Stimulated activated CD8-positive, alpha-beta memory T cell treated with anti-CD3 and anti-CD28 coated beads, Interleukin-2, amount 100 ng/mL, for 1 hour (primary cell): ENCODE measurements at places on chromosomes 5 and 9.

DNA sequence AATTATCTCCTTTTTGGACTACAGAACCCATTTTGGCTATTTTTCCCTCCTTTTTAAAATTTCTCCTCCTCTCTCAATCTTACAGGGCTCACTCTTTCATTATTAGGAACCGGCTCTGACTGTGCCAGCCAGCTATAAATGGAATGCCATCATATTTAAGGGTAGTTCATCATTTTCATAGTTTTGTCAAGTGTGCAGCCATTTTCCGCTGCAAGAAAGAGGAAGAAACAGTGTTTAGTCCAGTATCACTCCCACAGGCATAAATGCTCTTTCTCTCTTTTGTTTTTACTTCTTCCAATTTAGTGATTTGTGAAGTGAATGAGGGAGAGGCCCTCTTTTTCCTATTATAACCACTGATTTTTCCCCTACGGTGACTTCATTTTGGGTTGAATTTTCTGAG lies 290.0 kb downstream of the NR3C1 start:
- no peak for DNase-seq

DNA sequence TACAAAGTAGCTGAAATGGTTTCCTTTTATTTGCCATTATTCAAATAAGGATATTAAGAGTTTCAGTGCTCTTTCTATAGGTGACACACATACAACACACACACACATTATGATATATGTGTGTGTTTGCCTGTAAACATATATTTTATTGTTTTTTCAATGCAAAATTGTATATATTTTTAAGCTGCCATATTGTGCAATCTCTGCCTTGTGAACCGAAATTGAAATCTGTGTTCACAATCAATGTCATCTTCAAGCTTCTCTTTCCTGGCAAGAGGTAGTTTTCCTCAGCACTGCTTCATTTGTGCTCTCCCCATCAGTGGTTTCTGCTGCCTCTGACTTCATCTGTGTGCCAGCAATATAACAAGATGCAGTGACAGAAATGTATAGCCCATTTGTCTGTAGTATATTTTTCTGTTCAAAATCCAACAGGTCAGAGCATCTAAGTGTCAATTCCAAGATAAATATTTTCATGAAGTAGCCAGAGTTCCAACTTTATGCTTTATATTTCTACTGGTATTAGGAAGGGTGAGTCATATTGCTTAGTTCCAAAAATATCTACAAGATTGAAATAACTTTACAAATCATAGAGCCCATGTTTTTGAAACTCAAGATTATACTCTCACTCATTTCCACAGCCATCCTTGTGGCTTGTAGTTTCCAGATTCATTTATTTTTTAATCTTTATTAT lies 1704.8 kb upstream of the CDH9 start:
- no peak for DNase-seq

- no peak for DNase-seq
Measured at GRCh38 chr5:142758062-142758795, 11.9 kb upstream of the ARHGAP26 start.

DNA sequence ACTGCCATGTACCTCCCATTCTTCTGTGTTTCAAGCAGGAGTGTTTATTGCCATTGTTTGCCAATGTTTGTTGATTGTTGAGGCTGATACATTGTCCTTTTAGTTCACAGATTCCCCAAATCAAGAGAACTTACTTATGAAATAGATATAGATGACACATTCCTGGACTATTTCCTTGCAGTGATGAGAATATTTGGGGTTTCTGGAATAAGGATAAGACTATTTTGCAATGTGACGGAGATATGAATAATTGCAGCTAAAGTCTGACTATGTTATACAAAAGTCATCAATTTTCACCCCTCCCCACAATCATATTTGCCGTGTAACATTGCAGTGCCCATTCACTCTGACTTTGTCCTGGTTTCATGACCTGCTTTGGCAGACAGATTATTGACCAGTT lies 460.8 kb downstream of the CDH10 start:
- no peak for DNase-seq

DNA sequence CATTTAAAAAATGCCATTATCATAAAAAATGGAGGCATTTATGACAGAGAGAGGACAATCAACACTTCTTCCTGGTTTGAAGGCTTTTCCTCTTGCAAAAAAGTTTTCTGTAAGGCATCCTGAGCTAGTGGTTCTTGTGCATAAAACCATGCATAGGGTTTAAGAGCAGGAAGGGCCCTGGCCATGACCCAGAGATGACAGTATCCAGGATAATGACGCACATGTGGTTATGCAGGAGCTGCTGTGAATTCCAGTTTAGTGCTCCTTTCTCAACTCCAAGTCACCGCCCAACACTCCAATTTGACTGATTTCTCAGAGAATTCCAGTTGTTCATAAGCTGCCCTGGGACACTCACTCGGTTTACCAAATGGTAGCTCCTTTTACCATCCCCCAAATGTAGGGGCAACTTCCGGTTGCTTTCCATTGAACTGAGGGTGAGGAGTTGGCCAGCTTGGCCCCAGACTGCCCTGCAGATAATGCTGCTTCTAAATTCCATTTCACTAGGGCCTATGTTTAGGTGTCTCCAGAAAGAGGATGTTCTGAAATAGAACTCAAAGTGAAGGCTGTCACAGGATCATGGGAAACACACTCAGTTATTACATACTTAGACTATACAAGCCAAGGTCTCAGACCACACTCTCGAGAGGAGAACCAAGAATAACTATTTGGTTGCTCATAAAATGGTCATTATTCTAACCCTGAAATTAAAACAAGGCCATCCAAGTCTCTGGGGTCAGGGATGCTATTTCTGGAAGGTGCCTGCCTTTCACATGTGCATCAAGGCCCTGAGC lies 179.1 kb downstream of the SLIT3 start:
- no peak for DNase-seq

DNA sequence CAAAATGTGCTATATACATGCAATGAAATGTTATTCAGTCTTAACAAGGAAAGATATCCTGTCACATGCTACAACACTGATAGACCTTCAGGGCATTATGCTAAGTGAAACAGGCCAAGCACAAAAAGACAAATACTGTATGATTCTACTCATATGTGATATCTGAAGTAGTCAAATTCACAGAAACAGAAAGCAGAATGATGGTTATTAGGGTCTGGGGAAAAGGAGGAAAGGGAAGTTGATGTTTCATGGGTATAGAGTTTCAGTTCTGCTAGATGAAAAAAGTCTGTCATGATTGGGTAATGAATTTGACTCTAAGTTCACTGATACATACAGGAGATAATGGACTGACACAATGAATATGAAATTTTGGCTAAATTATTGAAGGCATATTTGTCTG lies 11.2 kb upstream of the RIC1 start:
- DNase-seq = no peak

- no peak for DNase-seq
Measured at GRCh38 chr9:133768371-133768858, 30.3 kb upstream of the SARDH start.

DNA sequence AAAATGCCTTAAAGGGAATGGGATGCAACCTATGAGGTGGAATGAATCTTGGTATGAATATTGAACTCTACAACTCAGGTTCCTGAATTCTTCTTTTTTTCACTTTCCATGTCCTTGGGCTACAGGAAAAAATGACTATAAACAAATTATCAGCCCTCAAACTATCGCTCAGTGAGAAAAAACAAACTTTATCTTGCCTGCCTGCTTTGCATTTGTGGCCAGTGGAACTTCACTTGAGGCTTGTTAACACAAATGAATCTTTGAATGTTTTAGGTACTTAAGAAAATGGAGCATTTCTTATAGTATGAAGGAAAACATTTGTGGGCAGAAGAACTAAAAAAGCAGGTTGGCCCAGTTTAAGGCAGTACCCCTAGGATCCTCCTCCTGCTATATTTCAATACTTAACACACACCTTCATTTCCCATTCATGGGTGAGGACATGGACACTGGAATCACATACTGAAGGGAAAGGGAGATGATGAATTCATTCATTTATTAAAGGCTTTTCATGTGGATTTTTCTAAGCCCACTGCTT lies 34.1 kb downstream of the ELOVL7 start:
- DNase-seq = no peak

- no peak for DNase-seq
Measured at GRCh38 chr9:81113453-81114124, 575.8 kb downstream of the TLE1 start.

- no peak for DNase-seq
Measured at GRCh38 chr5:28156981-28157380, 1118.6 kb upstream of the CDH9 start.

DNA sequence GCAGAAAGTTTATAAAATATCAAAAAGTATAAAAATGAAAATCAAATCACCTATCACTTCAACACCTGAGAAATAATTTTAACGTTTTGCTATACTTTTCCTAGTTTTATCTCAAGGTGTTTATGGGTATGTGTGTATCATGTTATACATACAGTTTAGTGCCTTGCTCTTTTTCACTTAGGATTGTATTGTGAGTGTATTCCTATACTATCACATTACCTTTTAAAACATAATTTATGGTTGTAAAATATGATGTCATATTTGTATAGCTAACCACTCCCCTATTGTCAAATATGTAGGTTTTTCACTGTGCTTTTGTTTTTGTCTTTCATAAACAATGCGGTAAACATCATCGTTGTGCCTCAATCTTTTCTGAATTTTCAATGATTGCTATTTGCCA lies 479.9 kb downstream of the SPOCK1 start:
- no peak for DNase-seq

DNA sequence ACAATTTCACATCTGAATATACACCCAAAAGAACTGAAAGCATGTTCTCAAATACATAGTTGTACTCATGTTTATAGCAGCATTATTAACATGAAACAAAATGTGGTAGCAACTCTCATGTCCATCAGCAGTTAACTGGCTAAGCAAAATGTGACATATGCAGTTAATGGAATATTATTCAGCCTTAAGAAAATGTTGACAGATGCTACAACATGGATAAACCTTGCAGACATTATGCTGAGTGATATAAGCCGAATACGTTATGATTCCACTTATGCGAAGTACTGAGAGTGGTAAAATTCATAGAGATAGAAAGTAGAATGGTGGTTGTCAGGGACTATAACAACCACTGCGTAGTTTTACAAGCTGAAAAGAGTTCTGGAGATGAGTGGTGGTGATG lies 1469.0 kb upstream of the ACO1 start:
- DNase-seq = no peak

- DNase-seq = no peak
Measured at GRCh38 chr9:128918921-128919320, 1.9 kb upstream of the PHYHD1 start.

GRCh38 chr5:53503562-53504218 lies 23.3 kb downstream of the FST start:
- no peak for DNase-seq

GRCh38 chr5:180119031-180119902 lies 47.7 kb upstream of the RNF130 start:
- no peak for DNase-seq

DNA sequence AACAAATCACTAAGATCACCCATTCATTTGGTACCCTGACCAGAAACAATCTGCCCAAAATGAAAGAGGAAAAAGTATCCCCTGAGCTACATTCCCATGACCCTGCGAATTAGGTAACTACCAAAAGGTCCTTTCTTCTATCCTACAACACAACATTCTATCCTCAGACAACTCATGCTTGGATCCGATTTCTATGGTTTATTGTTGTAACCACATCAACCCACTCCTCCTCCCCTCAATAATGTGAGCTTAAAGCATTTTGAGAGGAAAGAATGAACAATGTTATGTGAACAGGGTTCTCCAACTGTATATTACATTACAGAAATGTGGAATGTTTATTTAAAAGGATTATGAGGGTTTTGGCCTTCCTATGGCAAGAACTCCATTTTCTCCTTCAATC lies 4.0 kb downstream of the SLC35D2 start:
- DNase-seq = no peak

- DNase-seq = no peak
Measured at GRCh38 chr5:148559461-148559860, 94.9 kb downstream of the HTR4 start.

DNA sequence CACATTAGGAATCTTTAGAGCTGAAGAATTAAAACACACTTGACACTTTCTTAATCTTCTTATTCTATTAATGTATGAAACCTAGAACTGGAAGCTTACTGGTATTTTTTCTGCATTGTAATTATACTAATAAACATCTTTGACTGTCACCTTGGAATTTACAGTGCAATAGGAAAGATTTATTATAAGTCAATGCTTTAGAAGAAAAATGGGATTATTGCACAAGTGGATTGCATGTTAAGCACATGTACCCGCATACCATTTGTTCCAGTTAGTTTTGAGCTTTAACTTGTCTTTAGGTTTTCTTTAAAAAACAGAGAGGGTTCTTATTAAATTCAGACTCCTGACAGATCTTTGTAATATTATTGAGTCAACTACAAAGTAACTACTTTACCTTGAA lies 278.5 kb downstream of the CCDC171 start:
- DNase-seq = no peak

DNA sequence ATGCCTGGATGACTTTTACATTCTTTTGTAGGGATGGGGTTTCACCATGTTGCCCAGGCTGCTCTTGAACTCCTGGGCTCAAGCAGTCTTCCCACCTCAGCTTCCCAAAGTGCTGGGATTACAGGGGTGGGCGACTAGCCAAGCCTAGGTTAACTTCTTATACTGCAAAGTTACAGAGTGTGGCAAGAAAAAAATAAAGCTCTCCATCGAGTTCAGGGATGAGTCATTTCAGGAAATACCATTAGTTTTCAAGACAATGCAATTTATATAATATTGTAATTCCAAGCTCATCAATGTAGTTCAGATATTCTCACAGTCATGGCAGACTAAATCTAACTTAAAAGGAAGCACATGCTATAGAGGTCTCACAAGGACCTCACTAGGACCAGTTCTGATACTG lies 11.5 kb upstream of the ABO start:
- DNase-seq = no peak

- DNase-seq = no peak
Measured at GRCh38 chr5:95845391-95845790, 22.9 kb upstream of the GLRX start.

- DNase-seq = no peak
Measured at GRCh38 chr5:152007653-152008335, 83.1 kb upstream of the GLRA1 start.

DNA sequence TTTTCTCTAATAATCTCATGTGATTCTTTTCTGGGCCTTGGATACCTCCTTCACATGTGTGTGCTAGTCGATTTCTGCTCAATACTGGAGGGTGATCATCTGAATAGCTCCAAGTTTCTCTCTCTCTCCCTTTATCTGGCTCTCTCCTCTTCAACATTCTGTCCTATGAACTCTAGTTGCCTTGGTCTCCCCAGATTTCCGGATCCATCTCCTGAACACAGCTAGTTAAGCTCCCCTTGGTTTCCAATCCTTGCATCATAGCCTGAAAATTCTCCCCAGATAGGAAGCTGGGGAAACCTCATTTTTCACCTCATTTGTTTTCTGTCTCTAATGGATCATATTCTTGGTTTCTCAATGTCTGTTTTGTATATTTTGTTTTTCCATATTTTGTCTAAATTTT lies 832.3 kb downstream of the MTRR start:
- DNase-seq = no peak
